ENCODE measurements at places on chromosomes 3 and 15.

DNA sequence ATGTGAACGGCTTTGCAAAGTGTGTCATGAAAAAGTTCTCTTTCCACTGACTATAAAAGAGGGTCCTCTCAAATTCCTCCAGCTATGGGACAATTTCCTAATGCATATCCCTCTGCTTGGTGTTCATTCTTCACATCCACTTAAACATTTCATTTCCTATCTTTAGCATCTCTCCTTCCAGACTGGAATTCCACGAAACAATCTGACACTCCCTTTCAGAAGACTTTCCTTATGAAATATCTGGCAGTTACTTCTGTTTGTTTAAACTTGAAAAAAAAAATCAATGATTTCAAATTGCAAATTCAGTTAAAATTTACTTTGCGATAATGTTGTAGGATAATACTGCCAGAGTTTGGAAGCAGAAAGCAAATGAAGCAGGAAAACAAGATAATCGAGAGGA is 105.8 kb upstream of the SELENOK start:
- DNase-seq, result no peak

- DNase-seq, result no peak
These were observed 166.4 kb upstream of the ROPN1 start for GRCh38 chr3:124158168-124158881.

GRCh38 chr3:43171748-43172147 is 65.9 kb upstream of the POMGNT2 start:
- DNase-seq, result no peak

- DNase-seq, result no peak
These were observed 87.0 kb downstream of the KLHL25 start for GRCh38 chr15:85707519-85708338.

DNA sequence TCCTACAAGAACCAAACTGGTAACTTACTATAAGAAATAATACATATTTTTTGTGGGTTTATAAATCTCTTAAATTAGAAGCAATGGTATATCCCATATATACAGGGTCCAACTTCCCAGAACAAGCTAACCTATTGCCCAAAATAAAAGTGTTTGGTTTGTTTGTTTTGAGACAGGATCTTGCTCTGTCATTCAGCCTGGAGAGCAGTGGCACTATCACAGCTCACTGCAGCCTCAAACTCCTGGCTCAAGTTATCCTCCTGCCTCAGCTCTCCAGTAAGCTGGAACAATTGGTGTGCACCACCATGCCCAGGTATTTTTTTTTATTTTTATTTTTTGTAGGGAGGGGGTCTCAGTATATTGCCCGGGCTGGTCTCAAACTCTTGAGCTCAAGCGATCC is 135.4 kb downstream of the TFDP2 start:
- DNase-seq, result no peak

- DNase-seq, result no peak
These were observed 37.6 kb upstream of the SLC9A9 start for GRCh38 chr3:143885780-143886427.

GRCh38 chr15:41851167-41851523 is 12.5 kb downstream of the PLA2G4B start:
- DNase-seq, result no peak

DNA sequence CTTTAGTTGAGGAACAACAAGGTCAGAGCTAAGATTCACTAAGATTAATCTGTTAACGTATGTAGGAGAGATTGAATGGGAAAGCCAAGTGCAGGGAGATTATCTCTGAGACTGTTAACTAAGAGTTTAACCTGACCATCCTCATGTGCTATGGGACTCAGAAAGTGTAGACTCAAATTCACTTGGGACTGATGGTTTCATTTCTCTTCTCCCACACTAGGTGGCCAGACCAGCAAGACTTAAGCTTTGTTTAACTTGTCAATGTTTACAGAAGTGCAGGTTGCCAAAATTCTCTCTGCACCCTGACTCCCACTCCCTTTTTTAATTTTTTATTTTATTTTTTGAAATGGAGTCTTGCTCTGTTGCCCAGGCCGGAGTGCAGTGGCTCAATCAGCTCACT is 6.3 kb upstream of the HEXA start:
- no peak for DNase-seq

- no peak for DNase-seq
These were observed 4.1 kb upstream of the TNFSF10 start for GRCh38 chr3:172527306-172527705.

GRCh38 chr15:99084965-99085364 is 19.9 kb upstream of the SYNM start:
- DNase-seq, result no peak

- no peak for DNase-seq
These were observed 155.5 kb upstream of the PROK2 start for GRCh38 chr3:71940486-71940885.

DNA sequence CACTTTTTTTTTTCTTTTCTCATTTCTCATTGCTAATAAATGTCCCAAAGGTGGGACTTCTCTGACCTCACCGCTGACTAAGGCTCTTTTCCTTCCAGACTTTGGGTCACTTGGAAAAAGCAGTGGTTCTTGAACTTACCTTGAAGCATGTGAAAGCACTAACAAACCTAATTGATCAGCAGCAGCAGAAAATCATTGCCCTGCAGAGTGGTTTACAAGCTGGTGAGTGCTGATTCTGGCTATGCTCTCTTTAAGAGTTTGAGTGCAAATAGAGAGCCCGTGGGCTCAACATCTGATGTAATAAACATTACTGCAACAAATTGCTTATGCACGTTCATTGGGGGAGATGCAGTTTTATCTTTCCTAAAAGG is 2.0 kb downstream of the BHLHE40 start:
- DNase-seq, result no peak

DNA sequence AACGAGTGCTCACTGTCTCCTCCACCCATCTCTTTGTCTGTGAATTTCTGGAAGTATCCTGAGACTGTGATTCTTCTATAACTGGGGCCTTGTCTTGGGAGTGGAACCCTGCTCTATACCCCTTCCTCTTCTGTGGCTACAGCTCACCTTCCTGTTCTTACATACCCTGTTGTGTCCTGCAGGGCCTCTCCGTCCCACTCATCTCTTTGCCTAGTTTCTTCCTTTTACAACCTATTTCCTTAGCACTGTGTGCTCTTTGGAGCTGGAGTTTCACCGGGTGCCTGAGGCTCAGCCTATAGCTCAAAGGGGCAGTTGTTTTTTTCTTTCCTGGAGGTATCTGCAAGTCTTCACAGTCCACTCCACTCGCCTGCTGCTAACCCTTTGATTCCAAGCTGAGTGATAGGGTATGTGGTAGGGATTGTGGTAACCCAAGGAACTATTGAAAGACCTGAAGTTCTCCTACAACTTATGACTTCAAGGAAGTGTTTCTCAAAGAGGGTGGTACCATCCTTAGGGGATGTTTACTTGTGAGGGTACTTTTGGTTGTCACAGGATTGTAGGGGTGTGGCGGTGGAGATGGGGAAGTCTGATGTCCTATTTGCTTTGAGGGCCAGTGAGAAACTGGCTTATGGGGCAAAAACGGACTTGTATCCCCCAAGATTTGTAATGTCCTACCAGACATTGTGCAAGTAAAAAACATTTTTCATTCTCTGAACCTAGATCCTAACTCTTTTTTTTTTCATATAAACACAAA is 66.6 kb upstream of the ARL8B start:
- DNase-seq, result no peak

DNA sequence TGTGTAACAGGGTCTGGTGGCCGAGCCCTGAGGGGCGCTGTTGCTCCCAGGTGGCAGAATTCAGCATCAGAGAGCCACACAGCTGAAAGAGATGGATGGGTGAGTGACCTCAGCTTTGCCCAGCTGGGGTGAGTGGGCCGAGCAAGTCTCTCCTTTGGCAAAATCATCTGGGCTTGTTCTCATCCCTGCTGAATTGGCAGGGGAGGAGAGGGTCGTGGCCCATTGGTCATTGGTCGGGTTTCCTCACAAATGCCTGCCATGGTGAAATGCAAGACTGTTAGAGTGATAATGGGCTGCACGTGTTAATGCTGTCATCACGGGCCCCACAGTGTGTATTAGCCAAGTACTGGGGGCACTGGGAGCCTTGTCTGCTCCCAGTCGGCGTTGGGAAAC is 15.9 kb downstream of the ABHD2 start:
- no peak for DNase-seq

- DNase-seq, result no peak
These were observed 10.6 kb downstream of the TTC21A start for GRCh38 chr3:39118079-39118478.

- DNase-seq, result no peak
These were observed 6.8 kb downstream of the ARL6IP5 start for GRCh38 chr3:69091389-69092029.

DNA sequence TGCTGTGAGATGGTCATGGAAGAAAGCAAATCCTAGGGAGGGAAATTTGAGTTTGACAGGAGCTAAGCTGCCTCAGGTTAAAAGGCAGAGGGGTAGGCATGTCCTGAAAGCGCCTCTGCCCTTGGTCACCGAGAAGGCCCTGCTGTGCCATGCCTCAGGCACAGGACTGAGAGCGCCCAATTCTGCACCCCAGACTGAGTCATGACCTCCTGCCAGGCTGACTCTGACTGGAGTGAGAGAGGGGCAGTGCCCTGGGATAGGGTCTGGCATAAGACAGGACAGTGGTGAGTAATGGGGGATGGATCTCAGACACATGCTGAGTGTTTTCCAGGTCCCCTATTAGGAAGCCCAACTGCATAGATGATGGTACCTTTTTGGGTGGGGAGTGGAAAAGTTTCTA is 44.4 kb downstream of the EPHB1 start:
- DNase-seq, result no peak

GRCh38 chr3:50255251-50255615 is 13.7 kb upstream of the SEMA3B start:
- DNase-seq, result no peak

- DNase-seq, result no peak
These were observed 190.6 kb upstream of the TMCO5A start for GRCh38 chr15:37743826-37744225.

DNA sequence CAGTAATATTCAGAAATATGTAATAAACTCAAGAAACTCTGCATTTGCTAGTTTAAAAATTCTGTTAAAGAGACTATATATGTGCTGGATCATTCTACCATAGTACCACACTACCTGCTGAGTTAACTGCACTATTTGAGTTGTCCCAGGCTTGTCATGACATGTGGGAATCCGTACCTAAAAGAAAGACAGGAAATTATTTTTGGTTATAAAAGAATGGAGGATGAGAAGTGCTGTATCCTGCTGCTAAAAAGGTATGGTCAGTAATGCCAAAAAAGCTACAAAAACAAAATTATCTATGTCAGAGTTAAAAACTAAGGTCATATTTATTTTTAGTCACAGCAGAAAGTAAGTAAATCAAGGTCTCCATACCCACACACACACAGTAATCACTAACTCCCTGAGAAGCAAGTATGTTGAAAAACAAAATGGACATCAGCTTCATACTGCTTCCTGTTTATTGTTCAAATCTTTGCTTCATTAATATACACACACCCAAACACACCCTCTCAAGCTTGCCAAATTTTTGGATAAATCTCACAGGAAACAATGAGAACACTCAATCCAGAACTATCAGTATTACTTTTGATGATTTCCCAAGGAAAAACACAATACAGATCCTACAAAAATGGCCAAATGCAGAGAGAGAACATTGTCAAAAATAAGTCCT is 33.7 kb downstream of the DENND6A start:
- DNase-seq, result no peak

- no peak for DNase-seq
These were observed 151.2 kb upstream of the CDIN1 start for GRCh38 chr15:36428102-36428845.

DNA sequence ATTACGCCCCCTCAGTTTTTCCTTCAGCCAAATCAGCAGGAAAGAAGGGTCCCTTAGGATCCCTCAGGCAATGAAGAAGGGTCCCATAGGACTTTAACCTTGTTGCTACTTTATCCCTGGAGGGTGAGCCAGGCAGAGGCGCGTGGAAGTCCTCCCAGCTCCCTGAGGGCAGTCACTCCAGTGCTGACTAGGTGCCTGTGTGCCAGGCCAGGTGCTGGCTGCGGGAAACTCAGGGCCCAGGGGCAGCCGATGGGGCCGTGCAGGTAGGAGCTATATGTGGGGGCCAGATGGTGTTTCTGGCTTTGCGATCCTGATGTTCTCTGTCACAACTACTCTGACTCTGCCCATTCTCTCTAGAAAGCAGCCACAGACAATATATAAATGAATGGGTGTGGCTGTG is 42.8 kb upstream of the IQSEC1 start:
- DNase-seq, result no peak

- no peak for DNase-seq
These were observed 357.4 kb upstream of the ATP11B start for GRCh38 chr3:182435860-182436259.

GRCh38 chr3:58609990-58610389 is 32.8 kb upstream of the FAM107A start:
- no peak for DNase-seq

DNA sequence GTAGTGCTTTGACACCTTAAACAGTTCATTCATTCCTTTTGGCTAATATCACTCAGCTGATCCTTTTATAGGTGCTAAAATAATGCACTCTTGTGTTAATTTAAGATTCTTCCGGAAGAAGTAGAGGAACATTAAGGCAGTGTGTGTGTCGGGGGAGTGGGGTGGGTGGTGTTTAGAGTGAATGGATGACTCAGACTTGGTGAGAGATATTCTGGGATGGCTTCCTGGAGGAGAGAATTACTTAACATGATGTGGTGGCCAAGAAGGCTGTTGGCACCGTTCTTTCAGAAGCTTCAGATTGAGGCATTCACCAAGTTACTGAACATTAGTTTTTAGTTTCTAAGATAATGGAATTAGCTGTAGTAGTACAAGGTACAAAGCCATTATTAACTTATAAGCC is 125.6 kb upstream of the ROPN1 start:
- no peak for DNase-seq

DNA sequence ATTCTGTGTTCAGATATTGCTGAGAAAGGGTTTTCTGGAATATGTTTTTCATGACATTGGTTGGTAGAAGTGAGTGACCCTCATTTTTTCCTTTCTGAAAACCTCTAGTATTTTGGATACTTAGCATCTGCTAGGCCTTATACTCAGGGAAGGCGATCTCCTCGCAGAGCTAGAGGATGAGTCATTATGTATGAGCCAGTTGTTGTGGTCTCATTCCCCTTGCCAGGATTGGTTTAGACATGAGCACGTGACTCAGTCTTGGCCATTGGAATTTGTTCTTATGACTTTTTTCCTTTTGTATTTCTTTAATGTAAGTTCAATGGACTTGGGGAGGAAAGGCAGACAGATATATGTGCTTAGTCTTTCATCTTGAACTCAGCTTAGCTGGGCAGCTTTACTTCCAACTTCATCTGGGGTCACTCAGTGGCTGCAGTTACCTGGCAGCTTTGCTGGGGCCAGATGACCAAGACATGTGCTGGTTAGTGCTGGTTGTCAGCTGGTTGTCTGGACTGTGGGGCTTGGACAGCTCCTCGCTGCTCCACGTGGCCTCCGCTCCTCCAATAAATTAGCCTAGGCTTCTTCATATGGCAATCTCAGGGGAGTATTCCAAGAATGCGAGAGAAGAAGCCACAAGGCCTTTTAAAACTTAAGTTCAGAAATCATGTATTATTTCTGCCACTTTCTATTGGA is 207.5 kb downstream of the IL20RB start:
- DNase-seq, result no peak

Measured in activated naive CD4-positive, alpha-beta T cell (primary cell).